ENCODE measurements at places on chromosomes 2 and 18. TPM values are rescaled to one million over a fixed set of nuclear protein-coding genes. Genes with fewer than 3 reads are reported as not detected.

STK16 gene
- 22.0 TPM for total RNA-seq

PPP1R1C gene
- not detected for total RNA-seq

GCKR gene
- total RNA-seq: 6.7 TPM

AFG3L2 gene
- 43.6 TPM for total RNA-seq

AMER3 gene
- not detected for total RNA-seq

DYNAP gene
- not detected for total RNA-seq

GRP gene
- total RNA-seq: not detected

ABCG8 gene
- total RNA-seq: not detected

DSEL gene
- 7.8 TPM for total RNA-seq

FOXI3 gene
- total RNA-seq: not detected

SLC9A2 gene
- under 0.01 TPM for total RNA-seq

COLEC12 gene
- total RNA-seq: 0.94 TPM

HRH4 gene
- total RNA-seq: not detected

ITPRIPL1 gene
- total RNA-seq: 0.75 TPM

RUFY4 gene
- total RNA-seq: not detected

SLC38A11 gene
- not detected for total RNA-seq

CHRNG gene
- total RNA-seq: not detected

AQP12A gene
- not detected for total RNA-seq

RASGRP3 gene
- 8.4 TPM for total RNA-seq

MOCOS gene
- total RNA-seq: 1.6 TPM

GLI2 gene
- total RNA-seq: 0.38 TPM

CYP26B1 gene
- 1.3 TPM for total RNA-seq

ICA1L gene
- total RNA-seq: 1.3 TPM

PDE1A gene
- total RNA-seq: under 0.01 TPM

MALL gene
- 21.3 TPM for total RNA-seq

POTEF gene
- 0.09 TPM for total RNA-seq

IL1R1 gene
- total RNA-seq: 23.2 TPM

GYPC gene
- 5.8 TPM for total RNA-seq

PFN4 gene
- total RNA-seq: 0.18 TPM

CD8B2 gene
- not detected for total RNA-seq

RTKN gene
- total RNA-seq: 9.0 TPM

RIT2 gene
- not detected for total RNA-seq

HOXD8 gene
- total RNA-seq: 4.1 TPM

ST8SIA5 gene
- under 0.01 TPM for total RNA-seq

TUBA3E gene
- total RNA-seq: not detected

CFAP221 gene
- total RNA-seq: not detected

PROKR1 gene
- not detected for total RNA-seq

RBMS1 gene
- total RNA-seq: 81.9 TPM

ANKRD23 gene
- total RNA-seq: 0.45 TPM

CD8A gene
- total RNA-seq: not detected

ZSWIM2 gene
- total RNA-seq: not detected

SOX11 gene
- not detected for total RNA-seq

OBSL1 gene
- total RNA-seq: 22.0 TPM

NEDD4L gene
- total RNA-seq: 9.7 TPM

EML6 gene
- total RNA-seq: 0.63 TPM

DNAJC5G gene
- not detected for total RNA-seq

IL1RL2 gene
- not detected for total RNA-seq

RESP18 gene
- not detected for total RNA-seq

FOXD4L1 gene
- total RNA-seq: not detected

BCL11A gene
- total RNA-seq: 0.36 TPM

NT5C1B gene
- total RNA-seq: not detected

PID1 gene
- 2.2 TPM for total RNA-seq

RAB17 gene
- total RNA-seq: 1.6 TPM
